ENCODE measurements at places on chromosomes 6 and 20.

DNA sequence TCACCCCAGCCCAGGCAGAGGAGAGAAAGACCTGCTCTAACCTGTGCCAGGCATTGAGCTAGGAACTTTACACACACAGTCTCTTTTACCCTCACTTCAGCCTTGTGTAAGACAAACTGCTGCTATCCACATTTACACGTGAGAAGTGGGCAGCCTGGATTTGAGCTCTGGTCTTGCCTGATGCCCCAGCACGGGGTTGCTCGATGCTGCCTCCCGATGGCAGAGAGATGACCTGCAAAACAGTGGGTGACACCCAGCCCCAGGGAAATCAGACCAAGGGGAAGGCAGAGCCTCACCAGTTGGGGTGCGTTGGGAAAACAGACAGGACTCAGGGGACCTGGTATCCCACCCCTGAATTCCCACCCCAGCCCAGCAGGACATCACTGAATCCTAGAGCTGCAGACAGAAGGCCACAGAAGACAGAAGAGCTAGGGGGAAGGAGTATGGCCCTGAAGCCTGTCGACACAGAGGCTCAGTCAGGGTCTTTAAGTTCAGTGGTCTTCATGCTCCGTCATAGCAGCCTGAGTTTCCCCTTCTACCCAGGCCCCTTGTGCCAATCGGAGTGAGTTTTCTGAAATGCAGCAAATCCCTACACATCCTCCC is 990 bp downstream of the BPI start:
- no peak for DNase-seq

GRCh38 chr20:49983123-49983847 is 505 bp downstream of the SNAI1 start:
- no peak for DNase-seq

GRCh38 chr6:110409794-110410193 is 5.6 kb downstream of the DDO start:
- DNase-seq = no peak

DNA sequence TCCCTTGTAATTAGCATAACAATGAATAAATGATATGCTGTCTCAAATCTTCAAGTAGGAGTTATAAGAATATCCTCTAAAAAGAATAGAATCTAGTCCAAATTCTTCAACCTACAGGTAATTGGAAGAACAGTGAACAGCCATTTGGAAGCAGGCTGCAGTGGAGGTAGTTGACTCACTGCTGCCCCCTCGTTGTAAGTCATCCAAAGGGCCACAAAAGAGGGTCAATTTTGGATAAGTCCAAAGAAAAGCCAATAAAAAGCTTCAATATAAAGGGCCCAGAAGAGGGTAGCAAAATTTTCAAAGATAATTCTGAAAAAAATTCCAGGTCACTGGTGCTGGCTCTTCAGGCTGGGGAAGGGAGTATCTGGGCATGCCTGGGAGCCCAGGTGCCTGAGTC is 60.8 kb upstream of the SSTR4 start:
- no peak for DNase-seq

DNA sequence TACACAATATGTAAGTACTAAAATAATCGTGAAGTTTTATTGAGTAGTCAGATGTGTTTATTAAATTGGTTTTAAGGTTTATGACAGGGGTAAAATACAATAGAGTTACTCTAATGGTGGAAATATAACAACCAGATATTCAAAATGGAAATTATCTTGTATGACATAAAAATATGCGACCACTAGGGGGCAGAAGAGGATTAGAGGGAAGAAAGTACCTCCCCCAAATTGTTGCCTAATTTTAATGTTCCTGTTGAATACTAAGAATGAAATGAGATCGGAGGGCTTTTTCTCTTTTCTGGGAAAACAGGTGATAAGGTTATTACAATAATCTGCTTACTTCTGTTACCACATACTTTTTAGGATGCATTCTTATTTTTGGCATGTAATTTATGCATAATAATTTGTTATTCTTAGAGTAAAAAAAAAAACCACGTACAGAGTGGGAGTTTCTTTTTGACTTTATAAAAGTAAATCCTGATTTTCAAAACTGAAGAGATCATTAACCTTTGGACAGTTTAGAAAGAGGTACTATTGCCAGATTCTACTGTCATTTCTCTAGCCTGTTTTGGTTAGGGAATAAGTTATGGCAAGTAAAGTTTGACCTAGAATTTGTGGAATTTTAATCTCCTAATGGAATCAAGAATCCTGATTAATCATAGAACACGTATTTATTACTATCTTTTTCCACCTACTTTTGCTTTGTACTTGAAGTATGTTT is 159.2 kb downstream of the CD109 start:
- DNase-seq = peak; percentile 45

DNA sequence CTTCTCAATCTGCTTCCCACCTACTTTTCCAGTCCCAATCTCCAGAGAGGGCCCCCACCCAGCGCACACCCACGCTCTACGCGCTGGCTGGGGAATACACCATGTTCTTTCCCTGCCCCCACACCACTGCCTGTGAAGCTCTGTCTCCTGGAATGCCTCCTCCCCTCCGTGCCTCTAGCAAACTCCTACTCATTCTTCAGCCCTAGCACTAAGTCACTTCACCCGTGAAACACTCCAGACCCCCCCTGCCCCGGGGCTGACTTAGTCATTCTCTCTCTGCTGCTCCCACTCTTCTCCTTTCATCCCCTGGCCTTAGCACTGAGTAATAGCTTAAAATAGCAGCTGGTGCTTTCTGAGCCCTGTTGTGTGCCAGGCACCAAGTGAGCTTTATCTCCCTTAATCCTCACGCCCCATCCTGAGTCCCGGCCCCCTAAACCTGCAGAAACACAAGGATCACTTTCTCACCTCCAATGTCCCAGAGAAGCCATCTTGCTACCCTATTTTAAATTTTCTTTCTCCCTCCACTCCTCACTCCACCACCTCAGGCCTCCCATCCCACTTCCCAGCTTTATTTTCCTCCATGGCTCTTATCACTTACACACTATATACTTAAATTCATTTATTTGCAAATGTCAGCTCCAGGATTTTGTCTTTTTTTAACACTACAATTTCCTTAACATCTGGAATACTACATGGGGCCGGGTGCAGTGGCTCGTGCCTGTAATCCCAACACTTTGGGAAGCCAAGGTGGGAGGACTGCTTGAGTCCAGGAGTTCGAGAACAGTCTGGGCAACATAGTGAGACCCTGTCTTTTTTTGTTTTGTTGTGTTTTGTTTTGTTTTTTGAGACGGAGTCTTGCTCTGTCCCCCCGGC is 6.3 kb upstream of the PARD6B start:
- no peak for DNase-seq

DNA sequence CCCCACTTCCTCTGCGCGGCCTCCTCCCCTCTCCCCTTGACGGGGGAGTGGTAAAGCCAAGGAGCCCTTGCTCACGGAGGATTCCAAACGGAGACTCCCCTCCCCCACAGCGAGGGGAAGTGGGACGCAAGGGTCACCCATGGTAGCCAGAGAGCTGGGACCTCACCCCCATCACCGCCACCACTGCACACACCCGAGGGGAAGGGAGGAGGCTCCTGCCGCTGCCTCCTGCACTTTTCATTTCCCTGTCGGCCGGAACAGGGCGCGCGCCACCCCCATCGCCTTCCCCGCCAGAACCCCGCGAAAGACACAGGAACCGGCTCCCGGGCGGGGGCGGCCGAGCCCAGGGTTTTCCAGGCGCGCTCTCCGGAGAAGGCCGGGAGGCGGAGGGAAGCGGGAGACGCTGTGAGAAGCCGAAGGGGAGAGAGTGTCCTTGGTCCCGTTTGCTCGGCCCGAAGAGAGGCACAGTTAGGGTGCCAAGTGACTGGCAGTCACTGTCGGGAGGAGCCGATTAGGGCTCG is 789 bp downstream of the CCND3 start:
- no peak for DNase-seq

GRCh38 chr6:155014670-155015300 is 19.7 kb downstream of the TIAM2 start:
- no peak for DNase-seq
